ENCODE measurements at places on chromosomes 6 and 20.
A peak's percentile ranks its signal among the peaks of the same experiment; 100 is the strongest.

GRCh38 chr6:55293116-55293515 is 34.2 kb upstream of the GFRAL start:
- DNase-seq = peak; percentile 16

DNA sequence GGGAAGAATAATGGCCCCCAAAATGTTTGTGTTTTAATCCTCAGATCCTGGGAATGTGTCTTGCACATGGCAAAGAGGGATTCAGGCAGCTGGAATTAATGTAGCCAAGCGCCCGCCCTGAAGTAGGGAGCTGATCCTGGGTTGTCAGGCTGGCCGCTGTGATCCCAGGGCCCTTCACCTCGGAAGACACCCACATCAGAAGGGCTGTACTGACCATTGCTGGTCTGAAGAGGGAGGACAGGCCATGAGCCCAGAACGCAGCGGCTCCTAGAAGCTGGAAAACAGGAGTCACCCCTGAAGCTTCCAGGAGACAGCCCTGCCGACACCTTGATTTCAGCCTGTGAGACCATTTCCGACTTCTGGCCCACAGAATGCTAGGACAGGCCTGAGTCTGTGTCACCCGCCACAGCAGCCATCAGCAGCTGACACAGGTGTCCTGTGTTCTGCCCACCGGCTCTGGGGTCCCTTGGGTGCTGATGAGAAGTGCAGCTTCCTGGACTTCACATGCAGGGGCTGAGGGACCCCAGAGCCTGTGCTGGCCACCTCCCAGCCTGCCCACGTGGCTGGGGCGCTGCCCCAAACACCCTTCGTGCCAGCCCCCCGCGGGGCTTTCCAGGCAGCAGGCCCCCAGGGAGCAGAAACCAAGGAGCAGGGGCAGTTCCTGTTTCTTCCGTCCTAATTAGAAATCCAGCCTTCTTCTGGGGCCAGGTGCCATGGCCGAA is 86.3 kb downstream of the ERMARD start:
- DNase-seq = no peak

GRCh38 chr20:11929947-11930346 is 12.3 kb downstream of the BTBD3 start:
- DNase-seq = no peak

- DNase-seq = no peak
These were observed 173.7 kb downstream of the ARHGAP18 start for GRCh38 chr6:129536271-129536670.

DNA sequence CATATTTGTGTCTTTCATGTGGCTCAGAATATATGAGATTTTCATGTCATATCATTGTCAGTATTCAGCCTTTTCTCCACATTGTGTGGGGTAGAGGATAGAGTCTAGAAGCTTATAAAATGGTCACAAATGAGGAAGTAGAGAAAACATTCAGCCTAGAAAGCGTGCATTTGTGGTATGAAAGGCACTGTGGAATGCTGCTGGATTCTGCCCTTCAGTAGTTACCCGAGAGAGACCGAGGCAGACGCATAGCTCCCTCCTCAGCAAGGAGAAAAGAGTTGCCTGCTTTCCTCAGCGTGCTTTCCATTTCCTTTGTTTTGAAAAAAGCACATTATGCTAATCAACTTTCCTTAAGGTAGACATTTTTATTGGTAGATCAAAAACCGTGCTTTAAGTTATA is 28.7 kb downstream of the MYB start:
- DNase-seq = no peak

DNA sequence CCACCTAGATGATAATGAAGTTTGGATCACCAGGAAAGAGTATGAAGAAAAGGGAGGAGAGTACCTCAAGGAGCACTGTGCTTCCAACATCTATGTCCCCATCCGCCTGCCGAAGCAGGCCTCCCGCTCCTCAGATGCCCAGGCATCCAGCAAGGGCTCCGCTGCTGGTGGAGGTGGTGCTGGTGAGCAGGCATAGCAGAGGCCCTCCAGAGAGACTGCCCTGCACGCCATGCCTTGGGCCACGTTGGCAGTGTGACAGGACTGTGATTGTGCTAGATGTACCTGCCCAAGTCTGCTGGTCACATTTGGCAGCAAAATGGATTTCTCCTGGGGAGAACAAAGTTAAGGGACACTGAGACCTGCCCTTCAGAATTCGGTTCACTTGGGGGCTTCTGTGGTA is 23.4 kb downstream of the ACTR5 start:
- no peak for DNase-seq

DNA sequence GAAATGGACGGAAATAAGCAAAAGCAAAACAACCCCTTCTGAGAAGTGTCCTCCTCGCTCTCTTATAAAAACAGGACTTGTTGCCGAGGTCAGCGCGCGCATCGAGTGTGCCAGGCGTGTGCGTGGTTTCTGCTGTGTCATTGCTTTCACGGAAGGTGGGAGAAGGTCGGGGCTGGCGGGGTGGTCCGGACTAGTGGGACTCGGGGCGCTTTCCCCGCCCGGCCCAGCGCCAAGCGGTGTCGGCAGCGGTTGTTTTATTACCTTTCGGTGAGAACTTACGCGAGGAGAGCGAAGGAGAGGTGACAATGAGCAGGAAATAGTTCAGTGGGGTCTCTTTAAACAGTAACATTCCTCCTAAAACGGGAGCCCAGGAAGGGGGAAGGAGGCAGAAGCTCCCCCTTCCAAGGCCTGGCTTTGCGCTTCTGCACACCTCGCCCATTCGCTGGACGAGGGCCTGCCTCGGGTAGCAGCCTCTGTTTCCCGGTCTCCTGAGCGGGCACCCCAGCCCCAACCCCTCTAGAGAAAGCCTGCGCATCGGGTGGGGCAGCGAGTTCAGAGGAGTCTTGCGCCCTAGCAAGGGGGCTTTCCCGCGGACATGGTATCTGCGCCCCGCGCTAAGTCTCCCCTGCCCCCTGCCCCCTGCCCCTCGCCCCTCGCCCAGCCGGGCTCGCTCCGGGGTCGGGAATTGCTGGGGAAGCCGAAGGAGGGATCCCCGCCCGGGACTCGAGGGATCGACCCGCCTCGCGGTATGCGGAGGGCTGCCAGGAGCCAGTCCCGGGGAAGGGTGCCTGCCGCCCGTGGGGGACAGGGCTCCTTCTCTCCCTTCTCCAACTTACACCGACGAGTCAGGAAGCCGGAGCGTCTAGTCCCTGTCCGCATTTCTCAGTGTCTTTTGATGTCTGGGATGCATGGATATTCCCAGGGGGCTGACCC is 1.2 kb upstream of the TBXT start:
- no peak for DNase-seq

GRCh38 chr6:42627674-42628073 is 63.8 kb downstream of the UBR2 start:
- no peak for DNase-seq

- peak; percentile 74 for DNase-seq
These were observed 98.4 kb upstream of the DUSP22 start for GRCh38 chr6:193773-194310.

DNA sequence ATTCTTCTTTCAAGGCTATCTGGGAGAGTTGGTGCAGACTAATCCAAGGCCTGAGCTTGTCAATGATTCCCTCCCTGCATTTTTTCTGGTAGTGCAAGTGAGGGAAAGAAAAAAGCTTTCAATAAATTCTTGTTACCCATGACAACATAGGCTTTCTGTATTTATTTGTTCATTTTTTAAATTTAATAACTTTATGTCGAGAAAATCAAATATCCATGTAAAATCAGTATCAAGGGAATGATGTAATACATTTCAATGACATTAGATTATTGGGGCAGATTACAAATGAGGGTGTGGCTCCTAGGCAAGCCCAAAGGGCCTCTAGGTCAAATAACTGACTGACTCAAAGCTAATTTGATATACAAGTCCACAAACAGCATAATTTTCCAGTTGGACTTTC is 104.0 kb downstream of the GJA1 start:
- no peak for DNase-seq

DNA sequence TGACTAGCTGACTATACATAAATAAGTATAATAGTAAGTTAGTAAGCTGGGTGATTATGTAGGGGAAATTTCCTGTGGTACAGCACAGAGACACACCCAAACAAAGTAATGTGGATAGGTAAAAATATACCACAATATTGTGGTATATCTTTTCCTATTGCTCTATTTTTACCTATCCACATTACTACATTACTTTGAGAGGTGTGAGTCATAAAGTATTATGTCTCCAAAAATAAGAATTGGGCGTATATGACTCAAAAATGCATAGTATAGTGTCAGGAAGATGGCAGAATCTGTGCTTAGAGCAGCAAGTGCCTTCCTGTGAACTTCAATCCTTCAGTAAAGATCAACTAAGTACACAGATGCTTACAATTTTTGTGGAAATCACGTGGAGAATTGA is 2.7 kb upstream of the SIRPG start:
- DNase-seq = no peak

GRCh38 chr6:24905483-24905882 is 30.3 kb downstream of the RIPOR2 start:
- DNase-seq = no peak

DNA sequence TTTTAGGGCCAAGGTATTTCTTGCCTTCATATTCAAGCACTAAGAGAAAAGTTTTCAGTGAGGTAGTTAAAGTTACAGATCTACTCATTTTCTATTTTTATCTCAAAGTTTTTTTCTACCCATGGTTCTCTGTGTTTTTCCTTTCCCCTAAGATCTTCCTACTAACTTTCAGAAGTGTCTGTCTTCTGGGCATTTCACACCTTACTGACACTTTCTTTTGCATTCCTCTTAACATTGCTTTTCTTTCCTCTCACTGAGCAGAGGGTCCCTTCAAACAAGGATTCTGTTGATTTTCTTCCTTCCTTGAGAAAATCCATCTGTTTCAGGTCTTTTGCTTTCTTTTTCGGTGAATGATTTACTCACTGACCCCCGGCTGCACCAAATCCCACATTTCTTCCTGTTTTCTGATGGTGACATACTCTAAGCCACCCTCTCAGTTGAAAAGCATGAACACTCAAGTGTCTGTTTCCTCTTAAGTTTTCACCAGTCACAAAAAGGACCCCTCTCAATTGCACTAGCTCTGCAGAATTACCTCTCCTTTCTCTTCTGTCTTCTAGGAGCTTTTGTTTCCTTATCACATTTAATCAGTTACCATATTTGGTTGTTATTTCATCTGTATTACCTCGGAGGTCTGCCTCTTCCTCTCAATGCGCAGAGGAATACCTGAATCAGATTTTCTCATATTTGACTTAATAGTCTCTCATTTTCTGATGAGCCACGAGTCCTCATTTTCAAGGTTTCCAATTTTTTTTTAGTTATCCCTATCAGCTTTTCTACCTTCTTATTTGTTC is 73.5 kb upstream of the RNF217 start:
- DNase-seq = no peak

Data from MM.1S (cell line).